Kidney glomerular epithelial cell (primary cell): ENCODE measurements at places on chromosomes 1 and 21.
A peak's percentile ranks its signal among the peaks of the same experiment; 100 is the strongest.

DNA sequence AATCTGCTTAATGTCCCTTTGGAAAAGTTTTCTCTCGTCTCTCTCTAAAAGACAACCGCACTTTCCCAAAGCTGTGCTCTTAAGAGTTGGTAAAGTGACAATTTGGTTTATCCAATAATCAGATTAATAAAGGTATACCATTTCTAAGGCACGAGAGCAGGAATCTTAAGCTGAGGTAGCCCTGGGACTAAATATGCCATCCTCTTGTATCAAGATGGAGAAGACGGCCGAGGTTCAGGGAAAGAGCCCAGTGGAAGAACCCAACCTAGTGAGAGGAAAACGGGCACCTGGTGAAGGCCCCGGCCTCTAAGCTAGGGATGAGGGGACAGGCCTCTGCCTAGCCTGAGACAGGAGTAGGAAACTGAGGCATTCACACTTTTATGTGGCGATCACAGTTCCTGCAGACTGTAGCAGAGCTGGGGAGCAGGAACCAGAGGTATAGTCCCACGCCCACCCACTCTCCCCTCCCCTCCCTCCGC lies 334 bp upstream of the SARS1 start:
- no peak for DNase-seq

- peak; percentile 49 for DNase-seq
Observed at GRCh38 chr1:113976609-113977278, 2.5 kb upstream of the OLFML3 start.

GRCh38 chr1:85585799-85586198 lies 5.2 kb downstream of the CCN1 start:
- DNase-seq: peak; percentile 27

- no peak for DNase-seq
Observed at GRCh38 chr1:10906866-10907519, 105.5 kb upstream of the TARDBP start.

DNA sequence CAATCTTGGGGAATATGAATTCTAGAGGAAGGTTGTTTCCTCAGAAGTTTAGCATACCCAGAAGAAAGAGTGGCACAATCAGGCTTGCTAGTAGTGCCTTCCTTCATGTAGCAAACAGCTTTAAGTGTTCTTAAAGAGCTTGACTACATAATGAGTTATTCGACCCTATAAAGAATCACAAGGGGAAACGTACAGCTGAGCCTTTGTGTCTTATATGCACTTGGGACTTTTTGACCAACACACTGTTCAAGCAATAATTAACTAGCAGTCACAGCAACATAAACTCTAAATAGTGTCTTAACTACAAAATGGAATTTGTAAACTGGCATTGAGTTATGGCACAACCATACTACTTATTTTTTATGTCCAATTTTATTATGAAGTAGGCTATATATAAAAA lies 86.1 kb downstream of the TTLL7 start:
- no peak for DNase-seq

DNA sequence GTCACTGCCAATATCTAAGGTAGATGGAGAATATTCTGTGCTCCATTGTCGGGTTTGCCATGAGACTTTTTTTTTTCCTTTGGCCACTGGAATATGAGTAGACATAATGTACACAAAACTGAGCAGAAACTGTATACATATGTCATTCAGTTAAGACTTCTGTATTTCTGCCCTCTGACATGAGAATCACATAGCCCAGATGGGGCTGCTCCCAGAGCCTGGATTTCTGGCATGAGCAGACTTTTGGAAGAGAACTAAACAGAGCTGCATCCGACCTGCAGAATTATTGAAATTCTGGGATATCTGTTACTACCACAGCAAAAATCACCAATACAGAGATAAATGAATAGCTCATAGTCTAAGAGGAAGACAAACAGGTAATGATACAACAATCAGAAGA lies 62.3 kb downstream of the DAB1 start:
- no peak for DNase-seq

GRCh38 chr1:2300851-2301606 lies 72.9 kb downstream of the SKI start:
- no peak for DNase-seq

DNA sequence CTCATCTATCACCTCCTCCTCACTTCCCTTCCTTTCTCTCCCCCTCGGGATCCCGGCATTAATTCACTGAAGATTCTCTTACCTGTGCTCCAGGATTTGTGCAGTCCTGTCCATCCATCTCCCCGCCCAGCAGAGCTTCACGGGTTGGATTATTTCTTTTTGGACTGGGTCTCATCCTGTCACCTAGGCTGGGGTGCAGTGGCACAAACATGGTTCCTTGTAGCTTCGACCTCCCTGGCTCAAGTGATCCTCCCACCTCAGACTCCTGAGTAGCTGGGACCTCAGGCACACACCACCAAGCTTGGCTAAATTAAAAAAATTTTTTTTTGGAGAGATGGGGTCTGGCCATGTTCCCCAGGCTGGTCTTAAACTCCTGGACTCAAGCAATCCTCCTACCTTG lies 12.3 kb upstream of the CSF3R start:
- DNase-seq: no peak

- peak; percentile 99 for DNase-seq
Observed at GRCh38 chr1:163069142-163069541, at the start of gene RGS4. RGS4 (plus strand) TSS chr1:163069361; CDS start chr1:163069485, 124 bp downstream.

DNA sequence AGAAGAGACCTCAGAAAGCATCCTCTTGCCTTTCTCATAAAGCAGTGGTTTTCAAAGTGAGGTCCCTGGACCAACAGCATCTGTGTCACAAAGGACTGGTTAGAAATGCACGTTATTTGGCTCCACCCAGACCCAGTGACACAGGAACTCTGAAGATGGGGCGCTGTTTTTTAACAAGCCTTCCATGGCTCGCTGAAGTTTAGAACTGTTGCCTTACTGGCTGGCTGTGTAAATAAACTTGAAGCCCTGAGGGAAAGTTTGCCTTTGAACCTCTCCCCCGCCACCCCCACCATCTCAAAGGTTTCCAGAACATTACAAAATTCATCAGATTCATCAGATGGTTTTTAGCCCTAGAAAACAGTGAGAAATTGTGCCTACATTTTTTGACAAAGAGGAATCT lies 21.8 kb upstream of the IKBKE start:
- DNase-seq: no peak

DNA sequence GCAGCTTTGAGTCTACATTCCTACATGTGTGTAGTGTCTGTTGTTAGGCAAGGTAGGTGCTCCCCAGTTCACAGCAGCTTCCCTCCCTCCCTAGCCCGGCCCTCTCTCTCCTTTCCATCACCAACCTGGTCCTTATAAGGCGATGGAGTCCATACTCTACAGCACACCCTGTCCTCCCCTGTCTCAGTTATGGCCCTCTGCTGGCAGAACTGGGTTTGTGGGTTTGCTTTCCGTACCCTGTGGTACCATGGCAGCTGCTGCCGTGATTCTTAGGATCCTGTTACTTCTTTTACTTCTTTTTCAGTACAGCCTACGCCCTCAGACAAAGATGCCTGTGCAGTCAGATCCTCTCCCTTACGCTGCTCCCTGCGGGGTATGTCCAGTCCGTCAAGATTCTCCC lies 31.7 kb downstream of the AK5 start:
- no peak for DNase-seq

DNA sequence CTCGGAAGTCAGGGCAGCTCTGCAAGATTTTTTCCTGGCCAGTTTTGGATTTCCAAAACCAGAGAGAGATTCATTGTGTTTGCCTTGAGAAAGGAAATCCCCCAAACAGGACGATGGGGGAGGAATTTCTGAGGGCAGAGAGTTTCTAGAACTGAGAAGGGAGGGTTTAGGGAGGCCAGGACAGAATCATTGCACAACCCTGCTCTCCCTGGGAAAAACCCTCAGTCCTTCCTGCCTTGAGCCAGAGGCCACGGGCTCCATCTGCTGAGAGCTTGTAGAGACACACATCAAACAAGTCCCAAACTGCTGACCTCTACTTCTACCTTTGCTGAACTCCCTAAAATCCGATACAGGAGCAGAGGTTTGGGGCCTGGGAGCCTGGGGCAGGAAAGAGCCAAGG lies 99.7 kb downstream of the NMNAT2 start:
- DNase-seq: peak; percentile 70

GRCh38 chr21:32794644-32795079 lies 23.1 kb upstream of the PAXBP1 start:
- peak; percentile 64 for DNase-seq
